Thoracic aorta (tissue), 2 donors: ENCODE measurements at places on chromosomes 6 and 20.

DNA sequence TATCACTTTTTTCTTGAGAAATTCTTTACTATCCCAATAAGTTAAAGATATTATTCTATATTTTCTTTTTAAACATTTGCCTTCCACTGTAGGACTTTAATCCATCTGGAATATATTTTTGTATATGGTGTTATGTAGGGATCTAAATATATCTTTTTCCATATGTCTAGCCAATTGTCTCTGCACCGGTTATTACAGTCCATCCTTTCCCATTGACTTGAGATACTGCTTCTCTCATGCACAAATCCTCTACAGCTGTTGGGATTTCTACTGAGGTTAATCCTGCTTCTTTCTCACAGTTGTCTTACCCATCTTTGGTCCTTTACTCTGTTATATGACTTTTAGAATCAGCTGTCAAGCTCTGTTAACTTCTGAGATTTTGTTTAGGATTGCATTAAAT, 483.8 kb upstream of the CDH4 start:
- H3K4me1 ChIP-seq: no peaks in the 10 kb centered on the region
- H3K4me3 ChIP-seq: no peak overlapping the region
- DNase-seq: no peak
- no peaks in the 10 kb centered on the region for H3K36me3 ChIP-seq
- H3K27ac ChIP-seq: no peak overlapping the region

DNA sequence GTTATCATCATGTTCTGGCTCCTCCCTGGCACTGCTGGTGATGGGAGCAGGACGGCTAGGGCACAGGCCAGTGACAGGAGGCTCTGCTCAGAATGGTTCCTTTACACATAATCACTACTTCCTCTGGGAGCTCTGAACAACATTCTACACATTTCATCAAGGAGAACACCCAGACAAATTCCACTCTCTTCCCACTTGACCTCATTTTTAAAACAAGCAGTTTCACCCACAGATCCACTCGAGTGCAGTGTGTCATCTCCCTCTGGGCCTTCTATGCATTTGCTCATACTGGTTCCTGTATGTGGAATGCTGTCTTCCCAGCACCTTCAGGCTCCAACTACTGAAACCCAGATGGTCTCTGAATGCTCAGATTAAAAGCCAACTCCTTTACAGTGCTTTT, 84.8 kb downstream of the ELOVL5 start:
- no peaks in the 10 kb centered on the region for H3K27me3 ChIP-seq
- H3K4me3 ChIP-seq: no peak overlapping the region
- no peak for DNase-seq
- H3K27ac ChIP-seq: no peak overlapping the region
- H3K36me3 ChIP-seq: no peaks in the 10 kb centered on the region
- no peaks in the 10 kb centered on the region for H3K4me1 ChIP-seq

DNA sequence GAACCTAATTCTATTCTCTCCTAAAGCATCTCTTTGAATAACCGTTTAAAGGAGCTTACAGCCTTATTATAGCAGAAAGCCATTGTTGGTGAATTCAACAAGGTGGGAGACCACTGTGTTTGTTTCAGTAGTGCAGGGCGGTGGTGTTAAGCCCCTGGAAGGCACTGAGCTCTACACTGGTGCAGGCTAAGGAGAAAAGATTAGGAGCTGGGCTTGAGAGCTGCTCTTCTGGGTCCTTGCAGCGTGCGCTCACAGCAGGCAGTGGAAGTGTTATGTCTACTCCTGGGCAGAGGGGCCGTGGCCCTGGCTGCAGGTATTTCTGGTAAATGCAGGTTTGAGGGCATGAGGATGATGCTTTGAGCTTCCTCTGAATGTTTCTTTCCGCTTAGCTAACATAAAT, 361.2 kb downstream of the RNF144B start:
- DNase-seq: no peak
- H3K27me3 ChIP-seq: no peaks in the 10 kb centered on the region
- H3K36me3 ChIP-seq: no peaks in the 10 kb centered on the region
- no peak overlapping the region for H3K27ac ChIP-seq
- peaks cover 5% of the 10 kb centered on the region for H3K4me1 ChIP-seq

- no peak overlapping the region for H3K27ac ChIP-seq
- no peaks in the 10 kb centered on the region for H3K27me3 ChIP-seq
- no peak overlapping the region for H3K4me3 ChIP-seq
- H3K36me3 ChIP-seq: no peaks in the 10 kb centered on the region
- peaks cover 14% of the 10 kb centered on the region for H3K4me1 ChIP-seq
These were observed 14.2 kb upstream of the SLCO4A1 start for GRCh38 chr20:62627901-62628612.

- DNase-seq: no peak
- H3K27me3 ChIP-seq: no peaks in the 10 kb centered on the region
- no peaks in the 10 kb centered on the region for H3K4me1 ChIP-seq
- H3K27ac ChIP-seq: no peak overlapping the region
- H3K36me3 ChIP-seq: no peaks in the 10 kb centered on the region
These were observed 15.9 kb downstream of the KIF25 start for GRCh38 chr6:168013250-168013915.

GRCh38 chr6:121800047-121800446, 364.6 kb downstream of the GJA1 start:
- H3K27me3 ChIP-seq: no peaks in the 10 kb centered on the region
- no peak for DNase-seq
- H3K4me3 ChIP-seq: no peak overlapping the region
- no peak overlapping the region for H3K27ac ChIP-seq

DNA sequence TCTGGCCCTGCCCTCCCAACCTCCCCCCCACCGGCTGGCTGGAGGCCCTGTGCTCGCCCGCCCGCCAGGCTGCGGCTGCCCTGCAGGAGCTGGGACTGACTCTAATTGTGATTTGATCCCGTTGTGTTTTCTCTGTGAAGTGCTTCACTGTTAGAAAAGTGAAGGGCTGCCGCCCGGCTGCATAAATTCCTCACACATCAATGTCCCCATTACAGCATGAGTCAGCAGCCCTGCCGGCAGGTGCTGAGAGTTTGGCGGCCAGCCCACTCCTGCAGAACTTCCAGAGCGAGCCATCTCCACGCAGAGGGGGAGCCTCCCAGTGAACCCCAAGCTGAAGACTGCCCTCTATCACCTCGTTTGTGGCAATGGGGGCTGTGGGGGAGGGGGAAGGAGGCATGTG, 137.9 kb downstream of the DLL1 start:
- no peaks in the 10 kb centered on the region for H3K4me1 ChIP-seq
- H3K36me3 ChIP-seq: no peaks in the 10 kb centered on the region
- no peaks in the 10 kb centered on the region for H3K27me3 ChIP-seq
- no peak for DNase-seq
- H3K27ac ChIP-seq: no peak overlapping the region

DNA sequence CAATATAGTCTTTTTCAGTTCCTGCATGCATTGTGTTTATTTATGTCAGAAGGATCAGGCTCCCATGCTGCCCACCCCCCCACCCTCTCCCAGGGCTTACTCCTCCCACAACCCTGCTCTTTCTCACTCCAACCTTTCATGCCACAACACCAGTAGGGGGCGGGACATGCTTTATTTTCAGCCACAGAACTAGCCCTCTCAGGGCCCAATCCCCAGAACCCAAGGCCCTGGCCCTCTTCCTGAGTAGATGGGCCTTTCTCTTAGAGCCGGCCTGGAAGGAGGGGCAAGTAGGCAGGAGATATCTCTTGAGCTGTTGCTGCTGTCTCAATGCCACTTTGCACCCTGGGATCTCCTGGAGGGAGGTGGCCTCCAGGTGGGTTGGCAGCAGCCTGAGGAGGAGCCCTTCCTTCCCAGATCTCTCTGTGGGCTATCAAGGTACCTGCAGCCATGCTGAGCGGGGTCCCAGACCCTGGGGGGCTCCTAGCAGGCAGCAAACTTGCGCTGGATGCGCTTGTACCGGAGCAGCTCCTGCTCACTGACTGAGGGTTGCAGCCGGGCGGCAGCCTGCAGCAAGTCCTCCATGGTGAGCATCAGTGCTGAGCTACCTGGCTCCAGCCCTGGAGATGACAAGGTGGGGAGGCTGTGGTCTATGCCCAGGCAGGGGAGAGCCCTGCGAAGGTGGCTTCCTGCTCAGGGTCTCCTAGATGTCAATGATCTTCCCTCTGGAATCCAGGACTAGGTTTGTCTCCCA, 3.5 kb downstream of the GNMT start:
- no peaks in the 10 kb centered on the region for H3K27me3 ChIP-seq
- H3K4me1 ChIP-seq: peaks cover 6% of the 10 kb centered on the region
- no peak overlapping the region for H3K27ac ChIP-seq
- no peak for DNase-seq
- peaks cover 31% of the 10 kb centered on the region for H3K36me3 ChIP-seq

GRCh38 chr6:241336-241865, 50.9 kb upstream of the DUSP22 start:
- no peaks in the 10 kb centered on the region for H3K27me3 ChIP-seq
- no peak overlapping the region for H3K4me3 ChIP-seq
- H3K36me3 ChIP-seq: no peaks in the 10 kb centered on the region
- DNase-seq: no peak

DNA sequence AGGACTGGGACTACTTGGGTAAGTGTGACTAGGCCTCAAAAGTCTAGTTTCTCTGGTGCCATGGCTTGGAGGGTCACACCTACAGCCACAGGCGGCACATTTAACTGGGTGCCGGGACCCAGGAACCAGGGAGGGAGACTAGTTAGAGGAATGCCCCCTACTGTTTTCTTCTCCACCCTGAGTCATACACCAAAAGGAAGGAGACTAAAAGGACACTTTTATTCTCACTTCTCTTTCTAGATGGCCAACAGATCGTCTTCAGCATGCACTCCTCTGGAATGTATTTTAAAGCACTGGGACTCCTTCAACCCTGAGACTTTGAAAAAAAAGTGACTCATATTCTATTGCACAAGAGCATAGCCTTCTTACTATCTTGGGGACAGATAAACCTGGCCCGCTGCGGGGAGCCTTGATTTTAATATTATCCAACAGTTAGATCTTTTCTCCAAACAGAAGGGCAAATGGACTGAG, 33.4 kb downstream of the PLN start:
- H3K27ac ChIP-seq: no peak overlapping the region
- H3K4me3 ChIP-seq: no peak overlapping the region
- H3K36me3 ChIP-seq: no peaks in the 10 kb centered on the region
- peaks cover 17% of the 10 kb centered on the region for H3K4me1 ChIP-seq

DNA sequence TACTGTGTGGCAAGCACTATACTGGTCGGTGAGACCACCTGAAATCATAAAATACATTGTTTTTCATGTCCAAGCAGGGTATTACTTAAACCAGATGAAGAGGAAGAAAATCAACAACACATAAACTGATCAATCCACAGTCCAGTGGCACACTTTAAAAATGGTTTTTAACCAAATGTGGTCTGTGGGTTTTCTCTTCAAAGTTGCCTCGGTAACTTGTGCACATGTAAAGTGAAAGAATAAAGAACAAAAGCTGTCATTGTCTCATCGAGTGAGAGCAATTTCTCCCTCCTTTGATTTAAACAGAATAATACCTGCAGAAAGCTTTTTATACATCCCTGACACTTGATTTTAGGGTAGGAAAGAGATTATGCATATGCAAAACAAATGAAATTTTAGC, 3.7 kb downstream of the FLRT3 start:
- H3K36me3 ChIP-seq: no peaks in the 10 kb centered on the region
- H3K4me1 ChIP-seq: no peaks in the 10 kb centered on the region
- H3K27ac ChIP-seq: no peak overlapping the region
- H3K4me3 ChIP-seq: no peak overlapping the region
- H3K27me3 ChIP-seq: no peaks in the 10 kb centered on the region

- H3K4me1 ChIP-seq: peaks cover 4% of the 10 kb centered on the region
- no peaks in the 10 kb centered on the region for H3K27me3 ChIP-seq
- no peak for DNase-seq
- H3K4me3 ChIP-seq: no peak overlapping the region
- H3K36me3 ChIP-seq: no peaks in the 10 kb centered on the region
These were observed 171.1 kb downstream of the KIF6 start for GRCh38 chr6:39553860-39554802.

DNA sequence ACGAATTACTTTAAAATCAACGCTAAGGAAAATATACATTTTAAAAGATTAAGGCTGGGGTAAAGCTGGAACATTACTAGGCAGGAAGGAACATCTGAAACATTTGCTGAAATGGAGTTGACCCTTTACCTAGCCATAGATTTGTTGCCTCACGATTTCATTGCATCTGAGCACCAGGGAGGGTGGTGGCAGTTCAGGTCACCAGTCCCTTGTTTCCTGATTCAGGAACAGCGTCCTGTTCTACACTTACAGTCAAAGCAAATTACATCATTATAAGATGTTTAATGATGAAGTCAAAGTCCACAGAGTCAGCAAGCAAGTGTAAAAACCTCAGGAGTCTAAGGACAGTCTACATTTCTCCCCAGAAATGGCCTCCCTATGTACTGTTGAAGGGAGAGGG, 9.0 kb upstream of the MICA start:
- peaks cover 4% of the 10 kb centered on the region for H3K4me1 ChIP-seq
- DNase-seq: no peak
- H3K36me3 ChIP-seq: no peaks in the 10 kb centered on the region
- H3K27me3 ChIP-seq: no peaks in the 10 kb centered on the region

DNA sequence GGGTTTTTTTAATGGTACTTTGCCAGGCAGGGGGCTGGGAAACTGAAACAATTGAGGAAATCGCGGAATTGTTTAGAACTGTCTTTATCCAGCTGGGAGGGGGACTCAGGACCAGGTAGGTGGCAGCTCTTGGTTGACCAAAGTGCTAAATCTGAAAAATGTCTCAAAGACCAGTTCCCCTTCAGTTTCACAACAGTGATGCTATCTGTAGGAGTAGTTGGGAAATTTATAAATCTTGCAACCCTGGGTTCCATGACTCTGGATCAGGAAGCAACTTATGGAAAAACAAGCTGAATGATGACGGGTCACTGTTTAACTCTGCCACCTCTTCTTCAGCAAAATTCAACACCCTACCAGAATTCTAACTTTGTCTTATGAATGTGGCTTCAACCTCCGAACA, 99.7 kb downstream of the FAM50B start:
- DNase-seq: no peak
- H3K4me1 ChIP-seq: no peaks in the 10 kb centered on the region
- no peak overlapping the region for H3K4me3 ChIP-seq
- no peaks in the 10 kb centered on the region for H3K36me3 ChIP-seq
- no peaks in the 10 kb centered on the region for H3K27me3 ChIP-seq

DNA sequence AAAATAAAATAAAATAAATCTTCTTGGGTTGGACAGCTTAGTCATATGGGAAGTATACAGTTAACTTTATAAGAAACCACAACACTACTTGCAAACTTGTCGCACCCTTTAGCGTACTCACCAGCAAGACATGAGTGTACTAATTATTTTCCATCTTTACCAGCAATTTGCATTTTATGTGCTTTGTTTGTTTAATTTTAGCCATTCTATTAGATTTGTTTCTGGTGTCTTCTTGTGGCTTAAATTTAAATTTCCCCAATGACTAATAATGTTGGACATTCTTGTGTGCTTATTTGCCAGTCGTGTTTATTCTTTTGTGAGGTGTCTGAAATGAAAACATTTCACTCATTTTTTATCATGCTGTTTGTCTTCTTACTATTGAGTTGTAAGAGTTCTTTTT, 1172.2 kb upstream of the CITED2 start:
- DNase-seq: no peak
- no peak overlapping the region for H3K4me3 ChIP-seq
- H3K27ac ChIP-seq: no peak overlapping the region
- H3K36me3 ChIP-seq: no peaks in the 10 kb centered on the region
- no peaks in the 10 kb centered on the region for H3K27me3 ChIP-seq

GRCh38 chr20:54665812-54666211, 190.4 kb downstream of the DOK5 start:
- no peaks in the 10 kb centered on the region for H3K4me1 ChIP-seq
- H3K27ac ChIP-seq: no peak overlapping the region
- H3K27me3 ChIP-seq: no peaks in the 10 kb centered on the region
- H3K36me3 ChIP-seq: no peaks in the 10 kb centered on the region
- DNase-seq: no peak
- H3K4me3 ChIP-seq: no peak overlapping the region

GRCh38 chr20:7257692-7258466, 490.4 kb downstream of the BMP2 start:
- H3K27ac ChIP-seq: no peak overlapping the region
- H3K4me3 ChIP-seq: no peak overlapping the region
- no peak for DNase-seq
- no peaks in the 10 kb centered on the region for H3K36me3 ChIP-seq
- H3K27me3 ChIP-seq: no peaks in the 10 kb centered on the region
